ENCODE measurements at places on chromosomes 2 and 18. TPM values are rescaled to one million over a fixed set of nuclear protein-coding genes. Genes with fewer than 3 reads are reported as not detected.

The TMSB10 gene
- 2,331 TPM for total RNA-seq

The HRH4 gene
- total RNA-seq = 0.11 TPM

The CTDP1 gene
- total RNA-seq = 31.4 TPM

The FEV gene
- 4.8 TPM for total RNA-seq

The TEKT4 gene
- total RNA-seq = not detected

Measured in left colon (tissue), 2 donors.